ENCODE measurements at places on chromosomes 5 and 9.

DNA sequence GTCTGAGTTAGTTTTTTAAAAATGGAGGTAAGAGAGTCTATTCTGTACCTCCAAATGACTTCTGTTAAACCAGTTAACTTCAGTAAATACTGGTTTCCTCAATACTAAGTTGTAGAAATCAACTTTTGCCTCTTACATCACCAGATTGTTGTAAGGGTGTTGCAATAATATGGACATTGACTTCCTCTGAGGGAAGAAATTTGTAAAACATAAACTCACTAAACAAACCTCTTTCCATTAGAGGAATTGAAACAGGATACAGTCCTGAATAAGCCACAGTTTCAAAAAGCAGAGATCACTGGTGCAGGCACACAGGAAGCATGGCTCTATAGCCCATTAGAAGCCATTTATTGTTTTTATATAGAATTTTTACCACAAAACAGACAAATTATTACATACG is 32.7 kb upstream of the SLCO6A1 start:
- DNase-seq: no peak

DNA sequence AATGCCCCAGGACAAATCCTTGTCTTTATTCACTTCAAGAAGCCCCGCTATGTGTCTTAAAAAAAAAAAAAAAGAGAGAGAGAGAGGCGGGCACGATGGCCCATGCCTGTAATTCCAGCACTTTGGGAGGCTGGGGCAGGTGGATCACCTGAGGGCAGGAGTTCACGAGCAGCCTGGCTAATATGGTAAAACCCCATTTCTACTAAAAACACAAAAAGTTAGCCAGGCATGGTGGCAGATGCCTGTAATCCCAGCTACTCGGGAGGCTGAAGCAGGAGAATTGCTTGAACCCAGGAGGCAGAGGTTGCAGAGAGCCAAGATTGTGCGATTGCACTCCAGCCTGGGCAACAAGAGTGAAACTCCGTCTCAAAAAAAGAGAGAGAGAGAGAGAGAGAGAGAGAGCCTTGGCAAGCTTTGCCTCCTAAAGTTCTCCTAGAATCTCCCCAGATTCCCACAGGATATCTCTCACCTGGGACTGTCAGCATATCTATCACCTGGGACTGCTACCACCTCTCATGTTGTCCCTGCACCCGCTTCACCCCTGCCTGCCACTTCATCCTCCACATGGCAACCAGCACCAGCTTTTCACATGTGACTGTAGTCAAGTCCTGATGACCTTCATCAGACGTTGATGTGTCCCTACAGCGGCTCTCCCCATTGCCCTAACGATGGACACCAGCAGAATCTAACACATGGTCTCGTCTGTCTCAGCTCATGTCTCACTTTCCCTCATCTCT is 5.8 kb downstream of the ITK start:
- no peak for DNase-seq

DNA sequence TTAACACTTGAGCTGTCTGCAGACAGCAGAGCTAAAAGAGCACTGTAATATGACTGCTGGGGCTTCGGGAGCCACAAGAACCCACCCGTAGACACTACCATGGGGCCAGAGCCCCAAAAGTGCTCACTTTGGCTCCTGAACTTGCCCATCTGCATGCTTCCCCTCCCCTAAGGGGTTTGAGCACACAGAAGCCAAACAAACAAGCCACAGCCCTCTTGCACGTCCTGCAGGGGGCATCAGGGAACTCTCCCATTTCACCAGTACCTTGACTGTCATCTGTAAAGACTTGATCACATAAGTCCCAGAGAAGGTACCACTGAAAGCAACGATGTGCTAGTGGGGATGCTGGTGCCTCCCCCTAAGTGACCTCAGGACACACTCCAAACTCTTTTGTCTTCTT is 681.8 kb downstream of the SEMA5A start:
- DNase-seq: no peak

DNA sequence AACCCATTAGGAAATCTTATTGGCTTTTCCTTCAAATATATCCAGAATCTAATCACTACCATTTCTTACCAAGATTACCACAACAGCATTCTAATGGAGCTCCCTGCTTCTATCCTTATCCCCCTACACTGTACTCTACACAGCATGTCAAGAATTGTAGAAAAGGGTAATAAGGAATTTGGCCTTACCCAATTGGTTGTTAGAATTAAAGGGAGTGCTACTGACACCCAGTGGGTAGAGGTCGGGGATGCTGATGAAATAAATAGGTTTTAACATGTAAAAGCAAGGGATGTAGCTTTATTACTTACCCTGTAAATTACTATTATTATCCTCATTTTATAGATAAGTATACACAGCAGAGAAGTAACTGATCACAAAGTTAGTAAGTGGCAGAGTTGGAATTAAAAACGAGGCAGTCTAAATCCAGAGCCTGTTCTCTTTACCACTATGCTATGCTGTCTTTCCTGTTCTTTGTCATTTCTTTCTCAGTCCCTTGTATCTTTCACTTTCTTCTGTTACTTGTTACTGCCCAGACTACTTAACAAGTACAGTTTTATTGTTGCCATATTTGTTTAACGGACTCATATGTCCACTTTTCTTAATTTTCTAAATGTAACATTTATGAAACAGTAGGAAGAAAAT is 10.5 kb downstream of the SLC38A9 start:
- no peak for DNase-seq

Data from NCI-H1436 treated with DMSO at 0.1 percent for 48 hours (cell line).